ENCODE measurements at places on chromosomes 2 and 18. TPM values are rescaled to one million over a fixed set of nuclear protein-coding genes. Genes with fewer than 3 reads are reported as not detected.

AQP12A gene
- not detected for total RNA-seq

SERPINB8 gene
- 16.8 TPM for total RNA-seq

COL3A1 gene
- total RNA-seq, result not detected

ZSCAN30 gene
- total RNA-seq, result 11.9 TPM

CNTNAP5 gene
- not detected for total RNA-seq

RAB31 gene
- total RNA-seq, result 0.78 TPM

GRCh38 chr2:47908682-47909081 lies 2.4 kb upstream of the FBXO11 start:
- DNase-seq, result no peak

GRCh38 chr18:21257386-21257785 lies 15.4 kb downstream of the GREB1L start:
- no peak for DNase-seq

DNA sequence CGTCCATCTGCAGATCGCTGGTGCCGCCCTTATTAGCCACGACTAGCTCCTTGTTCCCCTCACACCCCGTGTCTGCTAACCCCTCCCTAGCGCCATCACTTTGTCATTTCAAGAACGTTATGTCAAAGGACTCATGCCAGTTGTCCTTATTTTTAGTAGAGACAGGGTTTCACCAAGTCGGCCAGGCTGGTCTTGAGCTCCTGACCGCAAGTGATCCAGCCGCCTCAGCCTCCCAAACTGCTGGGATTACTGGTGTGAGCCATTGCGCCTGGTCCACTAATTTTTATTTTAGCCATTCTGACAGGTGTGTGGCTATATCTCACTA lies 138.9 kb upstream of the HDAC4 start:
- no peak for DNase-seq

DNA sequence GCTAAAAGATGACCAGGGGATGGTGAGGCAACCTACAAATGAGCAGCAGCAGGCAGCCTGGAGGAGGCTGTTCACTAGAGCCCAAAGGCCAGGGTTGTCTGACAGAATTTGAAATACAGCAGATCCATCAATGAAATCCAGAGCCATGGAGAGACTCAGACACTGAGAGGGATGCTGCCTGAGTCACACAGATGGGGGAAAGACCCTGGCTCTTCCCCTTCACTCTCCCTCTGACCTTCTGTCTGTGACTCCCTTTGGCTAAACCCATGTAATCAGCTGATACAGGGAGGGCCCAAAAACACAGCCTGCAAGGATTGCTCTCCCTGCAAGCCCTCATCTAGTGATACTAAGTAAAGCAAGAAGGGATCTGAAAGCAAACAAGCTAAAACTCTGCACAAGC lies 166.5 kb upstream of the SPOPL start:
- no peak for DNase-seq

- no peak for DNase-seq
Measured at GRCh38 chr18:22971038-22971437, 37.9 kb downstream of the RBBP8 start.

DNA sequence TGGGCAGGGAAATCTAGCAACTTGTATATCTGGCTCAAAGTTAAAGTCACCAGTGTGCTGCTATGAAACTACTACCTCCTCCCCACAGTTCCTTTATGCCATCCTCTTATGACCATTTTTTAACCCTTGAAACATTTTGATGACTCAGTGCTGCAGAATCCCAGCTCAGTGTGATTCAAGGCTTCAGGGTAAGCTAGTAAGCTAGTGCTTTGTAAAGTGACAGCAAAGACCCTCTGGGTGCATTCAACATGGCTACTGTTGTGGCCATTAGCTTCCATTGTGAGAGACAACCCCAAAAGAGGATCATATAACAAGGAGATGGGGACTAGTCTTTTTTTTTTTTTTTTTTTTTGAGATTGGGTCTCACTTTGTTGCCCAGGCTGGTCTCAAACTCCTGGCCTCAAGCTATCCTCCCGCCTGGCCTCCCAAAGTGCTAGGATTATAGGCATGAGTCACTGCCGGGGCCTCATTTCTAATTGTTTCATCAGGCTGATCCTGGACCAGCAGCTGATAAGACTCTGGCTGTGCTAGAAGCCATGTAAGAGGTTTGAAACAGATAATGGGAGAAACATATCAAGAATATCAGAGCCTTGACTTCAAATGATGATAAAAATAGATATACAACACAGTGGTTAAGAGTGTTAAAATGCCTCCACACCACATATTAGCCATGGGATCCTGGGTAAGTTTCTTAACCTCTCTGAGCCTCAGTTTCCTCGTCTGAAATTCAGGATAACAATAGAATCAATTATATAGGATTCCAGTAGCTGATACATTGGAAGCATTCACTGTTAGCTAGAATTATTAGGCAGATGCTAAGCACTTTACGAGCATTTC lies 65.7 kb upstream of the RTN4 start:
- no peak for DNase-seq

DNA sequence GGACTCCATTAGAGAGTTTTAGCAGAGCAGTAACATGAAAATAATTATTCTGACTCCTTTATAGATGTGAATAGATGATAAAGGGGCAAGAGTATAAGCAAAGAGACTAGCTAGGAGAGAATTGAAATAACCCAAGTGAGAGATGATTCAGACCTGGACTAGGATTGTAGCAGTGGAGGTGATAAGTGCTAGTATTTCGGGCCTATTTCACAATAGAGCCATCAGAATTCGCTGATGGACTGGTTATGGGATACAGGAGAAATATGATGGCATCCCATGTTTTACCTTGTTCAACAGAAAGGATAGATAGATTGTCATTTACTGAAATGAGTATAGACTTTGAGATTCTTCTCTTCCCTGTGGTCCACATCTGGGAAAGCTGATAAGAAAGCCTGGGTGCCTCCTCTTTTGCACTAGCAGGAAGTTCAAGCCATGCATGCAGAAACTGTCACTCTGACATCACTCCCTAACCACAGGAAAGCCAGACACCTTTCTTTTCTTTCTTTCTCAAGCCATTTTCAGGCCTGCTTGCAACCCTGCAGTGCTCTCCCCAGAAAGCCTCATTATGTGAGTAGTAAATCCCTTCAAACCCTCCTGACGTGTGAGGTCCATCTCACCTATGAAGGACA lies 25.3 kb downstream of the DYNAP start:
- DNase-seq, result no peak

DNA sequence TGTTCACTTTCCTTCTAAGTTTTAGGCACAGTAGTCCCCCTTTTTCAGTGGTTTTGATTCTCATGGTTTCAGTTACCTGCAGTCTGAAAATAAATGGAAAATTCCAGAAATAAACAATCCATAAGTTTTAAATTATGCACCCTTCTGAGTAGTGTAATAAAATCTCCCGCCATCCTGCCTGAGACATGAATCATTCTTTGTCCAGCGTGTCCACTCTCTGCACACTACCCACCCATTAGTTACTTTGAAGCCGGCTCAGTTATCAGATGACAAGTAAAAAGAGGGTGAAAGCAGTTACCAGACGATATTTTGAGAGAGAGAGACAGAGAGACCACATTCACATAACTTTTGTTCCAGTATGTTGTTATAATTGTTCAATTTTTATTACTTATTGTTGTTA lies 400.5 kb downstream of the TMX3 start:
- no peak for DNase-seq

GRCh38 chr2:229456091-229456490 lies 185.0 kb upstream of the PID1 start:
- no peak for DNase-seq

- DNase-seq, result peak; percentile 59
Measured at GRCh38 chr2:9897331-9897737, 54.1 kb downstream of the TAF1B start.

DNA sequence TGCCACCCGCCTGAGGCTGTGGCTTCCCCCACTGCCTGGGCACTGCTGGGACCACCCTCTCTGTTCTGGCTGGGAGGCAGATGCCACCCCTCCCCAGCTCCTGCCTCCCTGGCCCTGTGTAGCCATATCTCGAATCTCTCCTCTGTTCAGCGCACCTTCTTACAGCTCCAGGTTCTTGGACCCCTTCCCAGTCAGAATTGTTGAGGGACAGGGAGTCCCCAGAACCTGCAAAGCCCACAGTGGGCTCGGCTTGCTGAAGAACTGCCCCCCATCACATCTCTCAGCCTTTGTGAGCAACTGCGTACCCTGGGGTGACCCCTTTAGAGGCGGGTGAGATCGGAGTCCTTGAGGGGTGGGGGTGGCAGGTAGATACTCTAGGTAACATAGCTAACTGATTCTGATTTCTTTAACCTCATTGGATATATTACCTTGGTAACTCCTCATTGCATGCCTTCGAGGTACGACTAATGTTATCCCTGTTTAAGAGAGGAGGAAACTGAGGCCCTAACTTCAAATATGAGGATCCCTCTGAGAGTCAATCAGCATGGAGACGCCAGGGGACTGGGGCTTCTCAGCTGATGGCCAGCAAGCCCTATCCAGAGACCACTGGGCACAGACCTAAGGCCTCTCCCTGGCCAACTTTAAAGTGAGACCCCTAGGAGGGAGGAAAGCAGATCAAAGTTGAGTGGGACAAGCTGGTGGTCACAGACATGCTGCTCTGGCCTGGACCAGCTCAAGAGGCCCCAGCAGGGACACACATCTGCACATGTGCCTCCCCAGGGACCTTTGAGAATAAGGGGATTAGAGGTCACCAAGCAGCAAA lies 101.3 kb downstream of the CAPN13 start:
- no peak for DNase-seq

- DNase-seq, result no peak
Measured at GRCh38 chr2:41434991-41435390, 612.8 kb upstream of the PKDCC start.

All from activated naive CD8-positive, alpha-beta T cell treated with anti-CD3 and anti-CD28 coated beads for 36 hours (primary cell).